ENCODE measurements at places on chromosomes 3 and 15.

DNA sequence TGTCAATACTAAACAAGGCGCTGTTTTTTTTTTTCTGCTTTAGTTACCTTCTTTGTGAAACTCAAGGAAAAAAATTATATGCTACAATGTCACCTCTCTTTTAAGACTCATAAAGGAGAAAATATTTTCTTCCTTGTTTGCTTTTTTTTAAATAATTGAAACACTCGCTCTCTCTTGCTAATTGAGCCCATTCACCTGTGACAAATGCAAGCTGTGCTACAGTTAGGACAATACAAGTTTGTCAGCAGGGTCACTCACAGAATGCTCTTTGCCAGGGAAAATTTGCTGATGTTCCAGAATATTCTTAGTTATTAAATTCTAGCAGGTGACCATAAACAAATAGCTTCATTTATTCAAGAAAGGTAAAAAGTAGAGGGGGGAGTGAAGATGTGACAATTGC lies 375.9 kb upstream of the DPPA4 start:
- DNase-seq: no peak

GRCh38 chr15:67925182-67925581 lies 85.3 kb upstream of the RNU6-1 start:
- no peak for DNase-seq

- DNase-seq: no peak
These were observed 208.5 kb downstream of the EPHA3 start for GRCh38 chr3:89315750-89316470.

GRCh38 chr3:107619549-107619948 lies 96.8 kb downstream of the BBX start:
- no peak for DNase-seq

- no peak for DNase-seq
These were observed 3.0 kb downstream of the SELENOT start for GRCh38 chr3:150605998-150606641.

- no peak for DNase-seq
These were observed 4.8 kb downstream of the CHSY1 start for GRCh38 chr15:101246824-101247745.

GRCh38 chr15:44736181-44736765 lies at the start of gene TRIM69:
TRIM69 (plus strand) TSS chr15:44736528; CDS start chr15:44736705, 177 bp downstream.
- DNase-seq: no peak

- DNase-seq: no peak
These were observed 142.4 kb upstream of the TMC3 start for GRCh38 chr15:81516461-81516860.

GRCh38 chr15:98743177-98743576 lies 94.8 kb downstream of the IGF1R start:
- DNase-seq: no peak

- DNase-seq: no peak
These were observed 412.3 kb upstream of the TPRG1 start for GRCh38 chr3:188759336-188760005.

DNA sequence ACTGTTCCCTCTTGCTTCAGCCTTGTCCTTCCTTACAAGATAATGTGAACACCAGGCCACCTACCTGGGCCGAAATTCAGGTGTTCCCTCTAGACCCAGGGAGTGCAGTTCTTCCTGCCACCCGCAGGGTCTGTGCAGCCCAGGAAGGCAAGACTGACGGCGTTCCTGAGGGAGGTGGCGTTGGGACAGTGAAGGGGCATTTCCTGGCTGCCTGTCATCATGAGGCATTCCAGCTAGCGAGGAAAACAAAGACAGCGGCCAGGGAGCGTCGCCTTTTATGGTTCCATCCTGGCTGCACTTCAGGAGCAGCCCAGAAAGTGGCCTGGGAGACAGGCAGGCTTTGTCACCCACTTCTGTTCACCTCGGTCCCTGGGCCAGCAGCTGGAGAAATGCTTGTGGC lies 84.8 kb upstream of the WNT5A start:
- no peak for DNase-seq

- no peak for DNase-seq
These were observed 353.1 kb upstream of the BCHE start for GRCh38 chr3:166190360-166190759.

- DNase-seq: peak; percentile 72
These were observed 2.1 kb downstream of the ALCAM start for GRCh38 chr3:105368566-105369499.

- no peak for DNase-seq
These were observed 116.3 kb downstream of the CLSTN2 start for GRCh38 chr3:140051019-140051957.

- DNase-seq: no peak
These were observed 355.3 kb upstream of the NR2F2 start for GRCh38 chr15:95975212-95975611.

GRCh38 chr3:101155825-101156224 lies 162.6 kb upstream of the ABI3BP start:
- no peak for DNase-seq

- DNase-seq: no peak
These were observed 138.0 kb upstream of the P2RY1 start for GRCh38 chr3:152696962-152697361.

GRCh38 chr3:51974277-51974962 lies 444 bp upstream of the ABHD14A start:
- no peak for DNase-seq

- DNase-seq: no peak
These were observed 53.7 kb upstream of the HEG1 start for GRCh38 chr3:125109536-125109925.

DNA sequence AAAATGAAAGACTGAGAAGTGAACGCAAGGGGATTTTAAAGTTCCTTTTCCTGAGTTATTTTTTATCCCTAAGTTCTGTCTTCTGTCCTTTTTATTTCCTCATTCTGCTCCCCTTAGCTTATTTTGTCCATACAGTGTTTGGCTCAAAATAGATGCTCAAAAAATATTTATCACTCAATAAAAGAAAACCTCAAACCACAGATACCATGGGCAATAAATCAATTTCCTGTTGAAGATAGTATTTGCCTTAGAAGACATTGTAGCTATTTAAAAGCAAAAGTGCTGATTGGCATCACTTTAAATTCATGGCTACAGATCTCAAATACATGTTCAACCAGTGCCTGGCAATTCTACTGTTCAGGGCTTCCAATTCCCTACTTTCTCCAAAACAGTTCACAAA lies 316.5 kb upstream of the ADAMTS9 start:
- no peak for DNase-seq

- no peak for DNase-seq
These were observed 20.9 kb downstream of the TRPM1 start for GRCh38 chr15:31080591-31081014.

DNA sequence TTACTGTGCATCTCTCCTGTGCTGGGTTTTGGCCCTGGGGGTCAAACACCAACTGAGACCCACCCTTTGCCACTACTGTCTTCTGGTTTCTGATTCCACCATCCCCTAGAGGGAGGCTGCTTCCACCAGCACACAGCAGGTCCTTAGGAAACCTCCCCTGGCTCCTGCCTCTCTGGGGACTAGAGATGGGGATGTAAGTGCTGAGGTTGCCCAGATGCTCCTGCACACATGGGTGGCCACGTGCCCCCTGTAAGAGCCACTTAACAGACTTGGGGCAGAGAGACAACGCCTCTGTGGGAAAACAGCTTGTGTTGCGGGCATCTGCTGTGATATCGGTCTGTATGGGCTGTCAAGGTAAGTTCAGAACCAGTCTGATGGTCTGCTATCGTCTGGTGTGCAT lies 83.4 kb downstream of the ATP2B2 start:
- no peak for DNase-seq

GRCh38 chr15:33064878-33065277 lies 129.6 kb downstream of the FMN1 start:
- no peak for DNase-seq

GRCh38 chr15:27059610-27060202 lies 88.7 kb downstream of the GABRG3 start:
- peak; percentile 14 for DNase-seq

DNA sequence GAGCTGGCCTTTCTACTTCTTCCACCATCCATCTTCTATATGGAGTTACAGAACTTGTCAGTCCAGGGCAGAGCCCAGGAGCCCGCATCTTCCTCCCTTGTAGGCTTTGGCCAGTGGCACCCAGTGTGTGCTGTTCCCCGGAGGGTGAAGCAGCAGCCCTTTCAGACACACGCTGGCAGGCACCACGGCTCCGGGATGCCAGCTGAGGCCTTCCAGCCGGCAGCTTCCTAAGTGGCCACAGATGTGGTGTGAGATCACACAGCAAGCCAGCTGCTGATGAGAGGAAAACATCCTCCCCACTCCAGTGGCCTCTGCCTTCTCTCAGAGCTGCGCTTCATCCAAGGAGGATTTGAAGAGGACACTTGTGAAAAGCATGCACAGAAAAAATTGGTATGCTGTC lies 24.1 kb downstream of the CRABP1 start:
- no peak for DNase-seq

- no peak for DNase-seq
These were observed 8.5 kb downstream of the ADAM10 start for GRCh38 chr15:58741032-58741431.

DNA sequence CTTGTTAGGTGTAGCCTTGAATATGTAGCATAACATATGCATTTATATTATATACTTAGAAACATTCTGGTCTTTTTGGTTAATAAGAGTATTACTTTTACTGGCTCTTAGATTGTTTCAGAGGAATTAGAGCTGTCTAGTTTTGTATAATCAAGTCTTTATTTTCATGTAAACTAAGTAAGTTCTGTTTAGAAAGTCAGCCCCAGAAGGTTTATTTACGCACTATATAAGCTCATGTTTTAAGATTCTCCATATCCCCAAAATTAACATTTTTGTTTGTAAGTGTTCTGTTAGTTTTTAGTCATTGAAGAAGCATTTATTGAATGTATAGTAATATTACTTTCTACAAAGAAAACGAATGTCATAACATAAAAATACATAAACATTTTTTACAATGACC lies 158.1 kb downstream of the HCN4 start:
- no peak for DNase-seq
